ENCODE measurements at places on chromosomes 16 and 17. TPM values are rescaled to one million over a fixed set of nuclear protein-coding genes. Genes with fewer than 3 reads are reported as not detected.

GRCh38 chr16:17387256-17387655, 83.5 kb downstream of the XYLT1 start:
- no peak for DNase-seq
- peaks cover 8% of the 10 kb centered on the region for H3K4me1 ChIP-seq
- H3K36me3 ChIP-seq = no peaks in the 10 kb centered on the region

- H3K4me1 ChIP-seq = no peaks in the 10 kb centered on the region
- H3K27ac ChIP-seq = no peak overlapping the region
- H3K4me3 ChIP-seq = no peak overlapping the region
- H3K36me3 ChIP-seq = no peaks in the 10 kb centered on the region
- DNase-seq = no peak
These were observed 394.5 kb upstream of the SOX9 start for GRCh38 chr17:71726341-71726740.

DNA sequence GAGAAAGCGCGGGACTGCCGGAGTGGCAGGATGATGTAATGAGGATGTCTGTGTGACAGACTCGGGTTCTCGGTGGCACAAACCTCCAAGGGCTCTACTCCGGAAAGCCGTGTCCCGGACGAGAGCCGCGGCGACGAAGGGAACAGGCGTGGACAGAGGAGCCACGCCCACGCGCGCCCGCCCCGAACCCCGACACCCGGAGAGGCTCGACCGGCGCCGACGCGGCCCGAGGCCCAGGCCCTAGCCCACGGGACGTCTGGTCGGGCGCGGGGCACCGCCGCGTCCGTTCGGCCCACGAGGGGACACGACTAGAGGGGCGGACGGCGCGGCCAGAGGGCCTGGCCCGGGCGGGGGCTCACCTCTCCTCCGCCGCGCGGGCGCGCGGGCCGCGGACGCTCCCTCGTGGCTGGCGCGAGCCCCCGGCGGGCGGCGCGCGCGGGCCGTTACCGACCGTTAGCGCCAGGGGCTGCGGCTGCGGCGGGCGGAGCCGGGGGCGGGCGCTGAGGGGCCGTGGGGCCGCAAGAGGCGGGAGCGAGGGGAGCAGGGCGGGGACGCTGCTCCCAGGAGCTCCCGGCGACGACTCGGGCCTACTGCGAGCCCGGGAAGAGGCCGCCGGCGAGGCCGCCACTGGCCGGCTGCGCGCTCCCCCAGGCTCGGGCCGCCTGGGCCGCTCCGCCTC, 2.1 kb upstream of the IRX5 start:
- no peaks in the 10 kb centered on the region for H3K4me1 ChIP-seq
- H3K36me3 ChIP-seq = no peaks in the 10 kb centered on the region
- peak overlapping the region; percentile 75 for H3K4me3 ChIP-seq
- peak overlapping the region; percentile 94 for H3K27ac ChIP-seq
- H3K27me3 ChIP-seq = no peaks in the 10 kb centered on the region
- DNase-seq = peak; percentile 78

- H3K36me3 ChIP-seq = peaks cover 49% of the 10 kb centered on the region
- no peaks in the 10 kb centered on the region for H3K27me3 ChIP-seq
- no peak overlapping the region for H3K27ac ChIP-seq
- H3K4me3 ChIP-seq = no peak overlapping the region
- no peak for DNase-seq
- peaks cover 15% of the 10 kb centered on the region for H3K4me1 ChIP-seq
These were observed 5.7 kb upstream of the FTSJ3 start for GRCh38 chr17:63833026-63833740.

GRCh38 chr16:50841081-50841886, 99.4 kb downstream of the CYLD start:
- no peak for DNase-seq
- H3K36me3 ChIP-seq = no peaks in the 10 kb centered on the region
- peaks cover 4% of the 10 kb centered on the region for H3K27me3 ChIP-seq
- no peak overlapping the region for H3K27ac ChIP-seq
- no peaks in the 10 kb centered on the region for H3K4me1 ChIP-seq

DNA sequence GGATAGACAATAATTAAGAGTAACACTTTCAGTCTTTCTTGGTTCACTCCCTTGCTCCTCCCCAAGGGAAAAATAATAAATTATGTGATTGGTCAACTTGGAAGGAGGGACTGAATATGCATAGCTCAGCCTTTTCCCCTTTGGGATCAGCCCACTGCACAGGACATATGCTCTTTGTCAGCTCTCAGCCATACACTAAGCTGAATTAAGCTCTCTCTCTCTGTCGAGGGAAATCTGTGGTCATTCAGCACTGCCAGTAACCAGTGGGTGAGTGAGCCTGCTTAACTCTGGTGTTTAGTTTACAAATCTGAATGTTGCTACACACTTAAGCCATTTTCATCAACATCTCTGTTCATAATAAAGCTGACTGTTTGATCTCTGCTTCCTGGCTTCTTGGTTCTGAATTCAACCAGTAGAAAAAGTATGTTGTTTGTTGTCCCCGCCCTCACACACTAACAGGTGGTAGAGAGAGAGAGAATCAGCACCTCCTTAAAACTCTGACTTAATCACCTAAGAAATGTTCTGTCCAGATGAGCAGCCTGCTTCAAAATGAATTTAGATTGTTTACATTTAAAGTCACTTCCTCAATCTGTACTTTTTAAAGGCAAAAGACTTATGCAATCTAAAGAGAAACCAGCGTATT, 102.3 kb upstream of the C17orf78 start:
- peak overlapping the region; percentile 2 for H3K4me3 ChIP-seq
- H3K36me3 ChIP-seq = no peaks in the 10 kb centered on the region
- H3K27me3 ChIP-seq = no peaks in the 10 kb centered on the region
- peaks cover 3% of the 10 kb centered on the region for H3K4me1 ChIP-seq

DNA sequence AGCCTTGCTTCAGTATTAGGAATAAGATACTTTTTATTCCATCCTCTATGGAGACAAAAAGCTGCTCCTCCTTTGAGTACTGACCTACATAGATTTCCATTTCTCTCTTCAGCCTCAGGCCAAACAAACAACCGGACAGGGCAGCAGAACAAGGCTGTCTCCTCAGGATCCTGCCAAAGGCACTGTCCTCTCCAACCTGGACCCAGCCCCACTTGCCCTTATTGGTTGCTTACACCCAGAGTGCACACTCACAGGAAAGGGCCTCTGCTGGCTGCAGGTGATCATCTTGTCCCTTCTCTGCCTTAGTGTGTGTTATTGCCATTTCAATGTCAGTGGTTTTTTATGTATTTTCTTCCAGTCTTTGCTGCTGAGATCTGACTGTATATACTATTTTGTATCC, 26.6 kb downstream of the LIG3 start:
- H3K36me3 ChIP-seq = peaks cover 7% of the 10 kb centered on the region
- peaks cover 8% of the 10 kb centered on the region for H3K4me1 ChIP-seq
- H3K4me3 ChIP-seq = no peak overlapping the region
- DNase-seq = peak; percentile 36
- no peaks in the 10 kb centered on the region for H3K27me3 ChIP-seq

- no peaks in the 10 kb centered on the region for H3K36me3 ChIP-seq
- no peak overlapping the region for H3K27ac ChIP-seq
- H3K27me3 ChIP-seq = peaks cover 4% of the 10 kb centered on the region
- no peak overlapping the region for H3K4me3 ChIP-seq
These were observed 20.3 kb downstream of the COX4I1 start for GRCh38 chr16:85819771-85820170.

DNA sequence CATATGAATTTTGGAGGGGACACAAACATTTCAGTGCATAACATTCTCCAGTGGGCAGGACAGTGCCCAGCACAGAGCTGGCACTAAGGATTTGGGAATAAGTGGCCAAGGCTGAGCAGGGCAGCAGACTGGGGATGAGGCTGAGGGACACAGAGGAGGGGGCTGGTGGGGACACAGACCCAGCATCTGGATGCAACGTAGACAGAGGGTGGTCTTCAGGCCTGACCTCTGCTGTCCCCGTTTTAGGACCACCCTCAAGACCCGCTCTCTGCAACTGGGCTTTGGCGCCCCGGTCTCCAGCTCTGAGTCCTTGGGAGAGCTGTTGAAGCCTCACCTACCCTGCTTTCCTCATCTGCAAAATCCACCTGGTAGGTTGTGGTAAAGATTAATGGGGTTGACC, 3.3 kb upstream of the PRSS33 start:
- no peaks in the 10 kb centered on the region for H3K4me1 ChIP-seq
- H3K27ac ChIP-seq = no peak overlapping the region
- H3K27me3 ChIP-seq = no peaks in the 10 kb centered on the region
- no peak for DNase-seq

DNA sequence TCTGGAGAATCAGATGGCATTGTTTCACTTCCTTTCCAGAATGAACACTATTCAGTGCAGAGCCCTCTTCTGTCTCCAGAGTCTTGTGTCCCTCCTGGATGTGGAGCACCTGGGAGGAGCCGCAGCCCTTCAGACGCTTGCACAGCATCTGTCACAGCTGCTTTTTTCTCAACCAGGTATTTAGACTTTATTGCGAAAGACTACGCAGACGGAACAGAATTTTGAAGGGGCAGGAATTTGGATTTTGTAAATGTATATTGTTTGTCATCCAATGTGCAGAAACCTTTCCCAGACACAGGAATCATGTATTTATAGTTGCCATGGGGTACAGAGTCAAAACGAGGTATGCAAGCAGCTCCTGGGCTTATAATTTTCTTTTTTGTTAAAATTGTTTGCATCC, 20.4 kb downstream of the HEATR3 start:
- H3K27ac ChIP-seq = no peak overlapping the region
- no peaks in the 10 kb centered on the region for H3K36me3 ChIP-seq
- no peak overlapping the region for H3K4me3 ChIP-seq
- H3K27me3 ChIP-seq = no peaks in the 10 kb centered on the region
- no peaks in the 10 kb centered on the region for H3K4me1 ChIP-seq

DNA sequence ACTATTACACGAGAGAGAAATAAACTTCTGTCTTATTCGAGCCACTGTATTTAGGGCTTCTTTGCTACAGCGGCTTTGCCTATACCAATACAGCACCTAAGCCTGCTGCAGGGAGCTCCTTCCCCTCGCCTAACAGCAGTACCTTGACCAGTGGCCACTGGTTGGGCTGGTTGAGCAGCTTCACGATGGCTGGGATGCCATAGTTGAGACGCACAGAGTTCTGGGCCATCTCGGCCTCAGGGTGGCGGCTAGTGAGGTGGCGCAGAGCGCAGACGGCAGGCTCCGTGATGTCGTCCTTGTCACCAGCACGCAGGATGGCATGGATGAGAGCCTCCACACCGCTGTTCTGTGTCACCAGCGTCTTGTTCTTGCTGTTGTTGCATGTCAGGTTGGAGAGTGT, 23.7 kb downstream of the JUP start:
- peaks cover 36% of the 10 kb centered on the region for H3K36me3 ChIP-seq
- H3K4me3 ChIP-seq = no peak overlapping the region
- no peaks in the 10 kb centered on the region for H3K27me3 ChIP-seq
- no peaks in the 10 kb centered on the region for H3K4me1 ChIP-seq
- no peak overlapping the region for H3K27ac ChIP-seq

DNA sequence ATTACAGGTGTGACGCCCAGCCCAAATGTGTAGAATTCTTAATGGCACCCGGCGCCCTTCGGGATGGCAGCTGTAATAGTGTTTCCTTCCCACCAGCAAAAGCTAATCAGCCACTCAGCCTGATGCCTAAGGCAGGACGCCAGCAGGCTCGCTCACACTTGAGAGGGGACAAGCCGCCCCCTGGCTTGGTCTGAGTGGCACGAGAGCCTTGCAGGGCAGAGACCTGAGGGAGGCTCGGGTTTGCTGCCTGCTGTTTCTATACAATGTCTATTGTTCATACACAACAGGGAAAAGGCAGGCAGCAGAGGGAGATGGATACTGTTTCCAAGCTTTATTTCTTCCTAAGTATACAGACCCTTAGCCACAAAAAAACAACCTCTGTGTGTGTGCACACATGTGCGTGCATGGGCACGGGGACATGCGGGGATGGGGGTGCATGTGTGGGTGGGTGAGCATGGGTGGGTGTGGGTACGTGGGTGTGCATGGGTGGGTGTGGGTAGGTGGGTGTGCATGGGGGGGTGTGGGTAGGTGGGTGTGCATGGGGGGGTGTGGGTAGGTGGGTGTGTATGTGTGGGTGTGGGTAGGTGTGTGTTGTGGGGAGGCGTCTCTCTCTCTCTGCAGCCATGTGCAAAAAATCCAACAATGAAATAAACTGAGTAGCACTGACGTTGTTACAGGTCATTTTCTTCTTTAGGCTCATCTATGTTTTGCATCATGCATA, 10.0 kb downstream of the SLC38A8 start:
- H3K27me3 ChIP-seq = no peaks in the 10 kb centered on the region
- no peaks in the 10 kb centered on the region for H3K4me1 ChIP-seq
- H3K27ac ChIP-seq = no peak overlapping the region
- H3K4me3 ChIP-seq = no peak overlapping the region

GRCh38 chr17:57927048-57927723, 28.0 kb downstream of the CUEDC1 start:
- no peaks in the 10 kb centered on the region for H3K36me3 ChIP-seq
- DNase-seq = peak; percentile 86
- H3K4me3 ChIP-seq = no peak overlapping the region
- H3K4me1 ChIP-seq = peaks cover 35% of the 10 kb centered on the region

DNA sequence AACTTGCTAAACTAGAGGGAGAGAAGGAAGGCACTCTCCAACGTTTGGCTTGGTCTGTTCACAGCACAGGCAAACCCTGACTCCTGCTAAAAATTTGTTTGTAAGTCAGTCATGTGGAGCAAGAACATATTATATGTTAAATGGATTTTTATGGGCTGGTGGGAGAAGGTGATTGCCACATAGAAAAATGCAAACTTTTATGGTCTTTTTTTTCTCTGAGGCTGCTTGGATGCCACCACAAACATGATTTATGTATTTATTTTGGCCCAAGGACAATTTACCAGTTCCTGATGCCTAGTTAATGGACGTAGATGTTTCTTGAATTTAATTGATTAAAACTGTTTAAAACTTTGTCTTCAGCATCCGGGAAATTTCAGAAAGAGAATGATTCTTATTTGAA, 274.2 kb upstream of the MYOCD start:
- H3K36me3 ChIP-seq = no peaks in the 10 kb centered on the region
- H3K27ac ChIP-seq = no peak overlapping the region
- H3K4me1 ChIP-seq = no peaks in the 10 kb centered on the region
- H3K27me3 ChIP-seq = no peaks in the 10 kb centered on the region
- no peak overlapping the region for H3K4me3 ChIP-seq

The ZFP90 gene
- 30.3 TPM for total RNA-seq

The ORMDL3 gene
- 82.4 TPM for total RNA-seq

The TVP23A gene
- 0.27 TPM for total RNA-seq

The EVPLL gene
- total RNA-seq = 1.7 TPM

The CDK3 gene
- total RNA-seq = 16.9 TPM

The SLC52A1 gene
- 1.7 TPM for total RNA-seq

The KRTAP9-8 gene
- not detected for total RNA-seq
